Posterior cingulate gyrus (tissue), 11 donors: ENCODE measurements at places on chromosomes 7 and 10.

DNA sequence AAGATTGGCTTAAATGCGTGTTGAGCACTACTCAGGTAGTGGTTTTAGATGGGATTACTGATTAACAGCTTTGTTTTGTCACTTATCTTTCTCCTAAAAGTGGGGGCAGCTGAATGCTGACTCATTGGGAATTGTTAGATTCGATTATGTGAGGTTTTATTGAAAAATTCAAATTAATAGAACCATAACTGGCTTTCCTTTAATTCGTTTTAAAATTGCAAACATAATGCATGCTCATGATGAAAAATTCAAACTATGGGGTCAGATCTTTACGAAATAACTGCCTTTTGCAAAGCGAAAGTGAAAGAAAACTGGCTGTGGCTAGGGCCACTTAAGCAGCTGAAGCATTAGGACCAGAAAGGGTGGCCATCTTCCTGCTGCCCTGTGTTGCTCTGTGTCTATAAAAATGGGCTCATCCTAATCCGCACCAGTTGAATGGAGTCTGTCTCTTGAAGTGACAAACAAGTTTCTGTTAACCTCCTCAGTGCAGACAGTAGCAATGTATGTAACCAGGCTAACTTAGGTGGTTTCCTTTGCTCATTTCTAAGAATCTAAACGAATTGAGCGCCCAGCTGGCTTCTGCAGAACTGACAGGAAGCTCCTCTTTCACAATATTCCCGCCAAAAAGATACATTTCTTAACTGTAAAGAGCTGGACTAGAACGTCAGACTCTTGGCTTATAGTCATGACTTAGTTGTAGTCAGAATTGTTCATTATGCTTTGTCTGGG is 27.8 kb downstream of the DENND10 start:
- DNase-seq = no peak

GRCh38 chr7:43481902-43482678 is 100.8 kb upstream of the STK17A start:
- DNase-seq = no peak

GRCh38 chr10:727162-727790 is 37.8 kb upstream of the DIP2C start:
- DNase-seq = no peak

- no peak for DNase-seq
These were observed 70.6 kb downstream of the MCMBP start for GRCh38 chr10:119801998-119802538.

DNA sequence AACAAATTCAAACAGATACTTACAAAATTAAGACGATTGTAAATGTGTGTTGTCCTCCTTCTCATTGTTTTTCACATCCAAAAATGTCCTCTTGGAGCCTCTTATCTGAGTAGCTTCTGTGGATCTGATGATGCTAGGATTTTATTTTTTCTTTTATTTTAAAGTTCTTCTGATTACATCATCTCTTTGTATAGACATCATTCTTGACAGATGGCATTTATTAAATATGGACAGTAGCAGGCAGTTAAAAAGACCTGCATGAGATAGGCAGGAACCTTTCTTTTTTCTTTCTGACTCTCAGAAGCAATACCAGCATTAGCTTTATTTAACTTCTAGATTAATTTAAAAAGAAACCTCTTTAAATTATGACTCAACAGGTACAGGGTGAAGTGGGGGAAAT is at the start of gene RPA3:
Gene RPA3, minus strand, starts transcription at position 116 of the 400 bp plus-strand sequence. CDS start 78,189 bp downstream, outside the sequence.
- DNase-seq = no peak

DNA sequence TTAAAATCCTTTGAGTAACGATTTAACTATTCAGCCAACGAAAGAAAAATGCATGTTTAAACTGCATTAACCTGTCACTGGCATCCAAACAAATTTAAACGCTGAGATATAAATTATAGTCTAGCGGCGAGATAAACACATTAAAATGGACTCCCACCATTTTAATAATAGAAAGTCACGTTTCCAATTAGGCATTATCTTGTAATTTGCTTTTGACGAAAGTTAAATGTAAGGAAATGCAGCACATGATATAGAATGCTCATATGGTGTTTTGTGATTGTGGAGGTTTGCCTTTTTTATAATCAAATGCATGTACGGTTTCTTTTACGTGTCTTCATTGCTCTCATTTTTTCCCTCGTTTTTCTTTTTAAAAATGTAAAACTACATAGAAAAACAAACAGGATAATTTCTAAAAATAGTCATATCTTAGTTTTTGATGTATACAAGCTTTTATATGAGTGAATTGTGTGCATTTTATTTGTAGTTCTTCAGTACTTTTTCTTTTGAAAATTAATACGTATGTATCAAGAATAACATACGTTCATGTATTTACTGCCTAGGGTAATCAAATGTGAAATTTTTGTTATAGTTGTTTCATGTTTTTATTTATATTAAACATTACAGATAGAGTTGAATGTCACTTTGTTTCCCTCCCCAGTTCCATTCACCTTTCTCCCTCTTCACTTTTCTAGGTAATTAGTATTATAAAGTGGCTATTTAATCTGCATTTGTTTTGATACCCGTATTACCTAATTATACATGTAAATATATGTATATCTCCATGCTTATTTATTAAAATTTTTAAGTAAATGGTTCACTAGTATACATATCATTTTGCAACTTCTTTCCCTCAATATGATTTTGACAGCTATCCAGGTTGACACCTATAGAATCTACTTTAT is 1.1 kb upstream of the KLF14 start:
- no peak for DNase-seq

DNA sequence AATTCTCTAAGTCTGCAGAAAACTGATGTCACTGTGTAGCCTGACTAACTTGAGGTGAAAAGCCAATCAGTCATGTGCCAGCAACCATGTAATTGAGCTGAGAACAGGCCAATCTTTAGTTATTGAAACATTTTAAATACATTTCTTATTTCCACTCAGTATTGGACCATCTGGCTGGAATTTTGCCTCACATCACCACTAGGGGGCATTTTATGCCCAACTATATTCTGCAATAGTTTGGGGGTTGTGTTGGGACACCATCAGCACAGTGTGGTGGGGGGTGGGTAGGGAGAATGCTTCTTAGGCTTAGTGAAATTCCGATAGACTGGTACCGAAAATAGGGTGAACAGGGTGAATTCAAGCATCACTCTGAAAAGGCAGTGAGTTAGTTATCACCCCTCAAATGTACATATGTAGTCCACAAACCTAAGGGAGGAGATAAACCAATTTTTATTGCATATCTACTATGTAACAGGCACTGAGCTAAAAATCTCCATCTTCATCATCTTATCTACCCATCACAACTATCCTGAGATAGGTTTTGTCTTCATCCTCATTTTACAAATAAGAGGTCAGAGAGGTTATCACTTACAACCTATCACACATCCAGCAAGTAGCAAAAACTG is 17.8 kb downstream of the NPSR1 start:
- no peak for DNase-seq

DNA sequence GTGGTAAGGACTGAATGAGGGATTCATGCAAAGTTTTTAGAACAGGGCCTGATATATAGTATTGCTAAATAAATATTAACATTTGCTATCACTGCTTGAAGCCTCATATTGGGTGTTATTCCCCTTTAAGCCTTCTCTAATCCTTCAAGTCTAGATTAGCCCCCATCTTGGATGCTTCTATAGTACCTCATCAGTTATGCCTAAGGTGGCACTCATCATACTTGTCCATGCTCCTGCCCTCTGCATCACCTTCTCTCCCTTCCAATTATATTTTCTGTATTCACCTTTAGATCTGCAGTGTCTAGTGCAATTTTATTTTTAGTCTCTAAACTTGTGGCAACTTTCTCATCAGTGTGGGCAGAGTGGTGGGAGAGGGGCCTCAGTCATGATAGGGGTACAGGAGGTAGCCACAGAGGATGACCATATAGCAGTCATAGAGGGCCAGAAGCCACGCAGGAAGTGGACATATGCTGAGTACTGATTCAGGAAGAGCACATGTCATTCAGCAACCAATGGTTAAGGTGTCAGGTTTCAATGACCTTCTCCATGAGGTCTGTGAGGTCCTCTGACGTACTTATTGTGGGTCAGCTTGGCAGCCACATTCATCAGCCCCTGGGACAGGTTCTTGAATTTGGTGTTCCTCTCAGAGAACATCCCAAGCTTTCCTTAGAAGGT is 2.5 kb downstream of the ENTPD1 start:
- no peak for DNase-seq

DNA sequence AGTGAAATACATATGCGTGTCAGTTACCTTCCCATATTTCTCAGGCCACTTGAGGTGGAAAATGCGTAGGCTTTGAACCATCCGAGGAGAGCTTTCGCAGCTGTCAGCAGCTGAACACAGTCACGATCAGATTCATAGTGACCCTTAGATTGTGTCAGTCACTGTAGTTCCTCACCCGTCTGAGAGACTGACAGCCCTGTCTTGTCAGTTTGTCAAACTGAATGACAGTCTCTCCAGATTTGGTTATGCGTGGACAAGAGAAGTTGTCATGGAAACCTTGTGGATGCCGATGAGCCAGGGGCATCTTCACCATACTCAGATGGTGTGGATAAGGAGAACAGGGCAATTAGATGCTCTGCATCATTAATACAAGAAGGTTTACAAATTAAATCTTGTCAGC is 546.3 kb downstream of the TYW1 start:
- no peak for DNase-seq

DNA sequence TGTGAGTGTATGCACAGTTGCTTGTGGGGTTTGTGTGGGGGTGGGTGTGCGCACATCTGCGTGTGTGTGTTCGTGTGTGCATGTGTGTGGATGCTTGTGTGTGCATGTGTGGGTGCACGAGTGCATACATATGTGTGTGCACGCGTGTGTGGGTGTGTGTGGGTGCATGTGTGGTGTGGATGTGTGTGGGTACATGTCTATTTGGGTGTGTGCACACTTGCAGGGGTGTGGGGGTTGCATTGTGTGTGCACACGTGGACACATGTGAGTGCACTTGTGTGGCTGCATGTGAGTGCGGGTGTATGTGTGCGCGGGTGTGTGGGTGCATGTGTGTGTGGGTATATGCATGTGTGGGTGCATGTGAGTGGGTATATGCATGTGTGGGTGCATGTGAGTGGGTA is 73.7 kb downstream of the NKX6-2 start:
- DNase-seq = no peak

- DNase-seq = no peak
These were observed 59.8 kb upstream of the TES start for GRCh38 chr7:116150588-116150987.

DNA sequence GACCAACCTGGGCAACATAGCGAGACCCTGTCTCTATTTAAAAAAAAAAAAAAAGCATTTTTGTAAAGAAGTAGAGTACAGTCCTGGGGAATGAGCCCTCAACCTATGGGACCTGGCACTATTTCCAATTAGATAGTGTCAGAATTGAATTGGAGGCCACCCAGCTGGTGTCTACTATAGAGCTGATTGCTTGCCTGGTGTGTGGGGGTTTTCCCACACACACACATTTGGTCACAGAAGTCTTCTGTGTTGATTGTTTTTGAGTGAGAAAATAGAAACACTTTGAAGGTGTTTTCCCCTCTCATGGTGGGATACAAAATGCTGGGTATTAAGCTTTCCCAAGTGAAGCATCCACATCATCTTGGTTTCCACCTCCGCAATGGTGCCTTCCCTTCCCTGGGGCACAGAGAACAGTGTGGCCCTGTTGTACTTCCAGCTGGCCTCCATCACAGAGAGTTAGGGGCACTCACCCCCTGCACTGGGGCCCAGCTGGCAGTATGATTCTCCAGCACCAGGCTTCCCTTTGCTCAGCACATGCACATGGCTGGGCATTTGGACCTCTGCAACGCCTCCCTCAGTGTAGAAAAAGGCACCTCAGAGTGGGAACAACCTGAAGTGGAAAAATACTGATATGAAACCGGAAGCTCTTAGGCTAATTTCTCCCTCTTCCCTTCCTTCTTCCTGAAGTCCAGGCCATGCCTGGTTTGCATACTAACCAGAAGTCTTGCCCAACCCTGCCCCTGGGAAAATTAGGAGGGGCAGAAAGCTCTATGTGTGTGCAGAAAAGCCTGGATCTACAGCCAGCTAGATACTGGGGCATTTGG is 10.7 kb upstream of the NFKB2 start:
- no peak for DNase-seq
